ENCODE measurements at places on chromosomes 11 and 22.

- no peak for DNase-seq
Observed at GRCh38 chr11:122304973-122305372, 189.0 kb upstream of the BLID start.

- DNase-seq: no peak
Observed at GRCh38 chr22:32700191-32700882, 101.2 kb upstream of the TIMP3 start.

GRCh38 chr11:76654980-76655379, 15.6 kb downstream of the LRRC32 start:
- DNase-seq: no peak

DNA sequence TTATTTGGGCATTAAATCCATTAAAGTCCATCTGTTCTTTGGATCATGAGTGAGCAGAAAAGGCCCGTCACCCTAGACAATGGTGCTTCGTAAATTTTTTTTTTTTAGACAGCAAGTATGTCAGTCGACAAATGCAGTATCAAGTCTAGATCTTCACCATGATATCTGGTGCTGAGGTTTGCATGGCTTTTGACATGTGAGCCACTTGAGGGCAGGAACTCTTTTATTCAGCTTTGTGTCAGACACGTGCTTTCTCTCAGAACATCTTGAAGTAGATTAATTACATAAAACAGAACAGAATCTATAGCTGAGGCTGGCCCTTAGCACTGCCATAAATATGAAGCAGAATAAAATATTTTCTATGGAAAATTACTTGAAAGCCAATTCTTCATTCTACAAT, 62.9 kb upstream of the CARD18 start:
- no peak for DNase-seq

DNA sequence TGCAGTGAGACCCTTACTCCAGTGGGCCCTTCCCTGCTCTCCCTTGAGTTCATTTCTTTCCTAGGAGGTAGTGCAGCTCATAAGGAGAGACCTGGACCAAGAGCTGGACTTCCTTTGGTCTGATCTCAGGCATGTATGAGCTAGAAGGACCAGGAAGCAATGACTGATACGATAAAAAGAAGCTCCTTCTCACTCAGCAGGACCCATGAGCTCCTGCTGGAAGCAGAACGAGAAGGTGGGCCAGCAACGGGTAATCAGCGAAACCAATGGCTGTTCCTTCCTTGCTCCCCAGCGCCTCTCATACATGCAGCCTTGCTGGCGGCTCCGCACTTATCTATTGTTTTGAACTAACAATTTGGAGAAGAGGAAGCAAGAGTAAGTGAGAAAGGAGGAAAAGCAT, 56.8 kb downstream of the RPUSD4 start:
- no peak for DNase-seq

DNA sequence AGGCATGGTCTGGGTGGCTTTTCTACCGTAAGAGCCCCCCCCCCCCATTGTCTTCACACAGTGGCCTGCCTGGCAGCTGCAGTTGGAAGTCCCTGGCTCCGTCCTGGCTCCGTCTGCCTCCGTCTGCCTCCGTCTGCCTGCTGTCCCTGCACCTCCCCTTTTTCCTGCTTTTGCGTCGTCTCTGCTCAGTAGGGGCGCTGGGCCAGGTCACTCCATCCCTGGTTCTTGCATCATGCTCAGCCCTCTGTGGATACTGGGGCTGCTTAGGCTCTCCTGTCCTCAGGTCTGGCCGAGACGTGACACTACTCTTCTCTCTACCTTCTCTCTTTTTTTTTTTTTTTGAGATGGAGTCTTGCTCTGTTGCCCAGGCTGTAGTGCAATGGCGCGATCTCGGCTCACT, 27.8 kb downstream of the AP2A2 start:
- DNase-seq: no peak

- DNase-seq: no peak
Observed at GRCh38 chr11:26712497-26712896, 9.4 kb downstream of the SLC5A12 start.

DNA sequence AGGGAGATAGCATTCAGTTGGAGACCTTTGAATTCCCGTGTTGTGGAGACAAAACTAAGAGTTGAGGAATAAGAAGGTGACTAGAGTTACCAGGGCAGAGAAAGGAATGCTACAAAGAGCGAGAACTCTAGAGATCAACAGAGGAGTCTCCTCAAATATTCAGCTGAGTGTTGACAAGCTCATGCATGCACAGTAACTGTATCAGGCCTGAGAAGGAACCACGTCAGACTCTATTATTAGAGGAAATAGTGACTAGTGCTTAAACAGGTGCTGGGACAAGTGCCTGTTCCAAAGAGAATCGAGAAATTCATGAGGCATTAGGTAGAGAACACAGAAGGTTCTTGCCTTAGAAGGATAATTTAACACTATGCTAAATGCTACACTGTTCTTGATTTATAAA, 333.8 kb upstream of the CHORDC1 start:
- DNase-seq: no peak

GRCh38 chr11:98227278-98227677, 793.5 kb upstream of the CNTN5 start:
- DNase-seq: no peak

GRCh38 chr22:50148991-50149721, 21.4 kb upstream of the PANX2 start:
- peak; percentile 71 for DNase-seq

DNA sequence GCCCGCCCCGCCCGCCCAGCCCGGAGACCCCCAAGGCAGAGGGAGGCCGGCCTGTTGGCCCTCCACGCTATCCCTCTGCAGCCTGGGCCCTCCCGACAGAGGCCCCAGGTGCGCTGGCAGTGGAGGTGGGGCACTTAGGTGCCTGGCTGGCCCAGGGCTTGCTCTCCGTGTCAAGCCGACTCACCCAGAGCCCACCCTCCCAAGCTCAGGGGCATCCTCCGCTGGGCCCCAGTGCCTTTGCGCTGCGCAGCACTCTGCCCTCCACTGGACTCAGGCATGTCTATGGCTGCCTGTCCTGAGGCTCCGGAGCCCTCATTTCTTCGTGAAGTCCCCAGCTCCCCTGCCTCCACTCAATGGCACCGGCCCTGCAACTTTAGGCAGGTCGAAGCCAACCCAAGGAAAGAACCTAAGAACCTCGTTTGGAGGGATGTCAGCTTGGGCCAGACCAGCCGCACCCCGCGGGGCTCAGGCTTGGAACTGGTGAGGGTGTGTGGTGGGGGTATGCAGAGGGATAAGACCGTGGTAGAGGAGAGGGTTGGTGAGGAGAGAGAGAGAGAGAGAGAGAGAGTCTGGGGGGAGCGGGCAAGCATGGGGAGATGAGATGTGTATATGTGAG, 6.1 kb downstream of the SMIM45 start:
- DNase-seq: no peak

DNA sequence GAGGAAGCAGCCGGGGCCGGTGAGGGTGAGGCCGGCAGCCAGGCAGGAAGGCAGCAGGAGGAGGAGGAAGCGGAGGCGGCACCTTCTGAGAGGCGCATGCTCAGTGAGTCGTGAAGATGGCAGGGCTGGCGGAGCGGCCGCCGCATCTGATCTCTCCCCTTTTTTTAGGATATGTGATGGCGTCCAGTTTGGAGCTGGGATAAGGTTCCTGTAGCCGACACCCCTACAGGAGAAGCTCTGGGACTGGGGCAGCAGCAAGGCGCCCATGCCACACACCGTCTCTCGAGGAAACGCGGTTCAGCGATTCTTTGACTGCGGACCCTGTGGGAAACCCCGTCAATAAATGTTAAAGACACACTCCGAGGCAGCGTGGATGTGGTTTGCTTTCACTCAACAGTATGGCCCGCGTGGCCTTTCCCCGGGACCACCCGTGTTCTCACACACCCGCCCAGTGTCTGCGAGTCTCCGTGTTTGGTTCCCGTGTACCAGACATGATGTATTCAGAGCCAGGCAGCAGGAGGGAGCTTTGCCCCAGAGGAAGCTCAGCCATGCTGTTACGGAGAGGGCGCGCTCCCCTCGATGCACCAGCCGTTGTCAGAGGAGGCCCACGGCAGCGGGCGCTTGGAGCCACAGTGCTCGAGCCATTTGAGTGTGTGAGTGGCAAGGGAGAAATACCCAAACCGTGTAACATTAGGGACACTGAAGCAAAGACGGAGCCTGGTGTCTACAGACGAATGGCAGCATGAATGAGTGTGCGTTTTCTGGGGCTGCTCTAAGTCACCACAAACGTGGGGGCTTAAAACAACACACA, 27.7 kb upstream of the PARVB start:
- DNase-seq: peak; percentile 71

DNA sequence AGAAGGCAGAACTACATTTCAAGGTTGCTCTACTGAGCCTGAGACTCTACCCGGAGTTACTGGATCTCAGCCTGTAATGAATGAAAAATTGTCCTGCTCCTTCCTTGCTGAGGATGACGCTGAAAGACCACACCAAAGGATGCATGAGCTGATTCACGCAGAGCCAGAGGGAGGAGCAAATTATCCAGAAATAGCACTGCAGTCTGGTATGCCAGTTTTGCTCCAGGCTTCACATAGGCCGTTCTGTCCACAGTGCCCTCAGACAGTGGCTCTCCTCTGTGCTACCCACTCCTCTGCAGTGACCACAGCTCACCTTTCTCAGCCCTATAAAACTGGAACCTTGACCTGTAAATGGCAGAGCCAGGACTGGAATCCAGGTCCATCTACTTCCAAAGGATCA, 79.3 kb upstream of the GALNT18 start:
- no peak for DNase-seq

GRCh38 chr11:2271077-2271326, 614 bp upstream of the ASCL2 start:
- DNase-seq: peak; percentile 63

DNA sequence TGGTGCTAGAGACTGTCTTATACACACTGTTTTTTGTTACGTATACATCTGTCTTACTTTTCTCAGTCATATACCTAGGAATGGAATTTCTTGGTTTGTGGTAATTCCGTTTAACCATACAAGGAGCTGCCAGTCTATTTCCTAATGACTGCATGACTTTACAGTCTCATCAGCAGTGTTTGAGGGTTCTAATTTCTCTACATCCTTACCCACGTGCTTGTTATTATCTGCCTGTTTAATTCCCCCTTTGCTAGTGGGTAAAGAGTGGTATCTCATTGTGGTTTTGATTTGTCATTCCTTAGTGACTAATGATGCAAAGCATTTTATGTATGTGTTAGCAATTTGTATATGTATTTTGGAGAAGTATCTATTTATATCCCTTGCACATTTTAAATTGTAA, 1008.0 kb downstream of the FAM181B start:
- DNase-seq: no peak

DNA sequence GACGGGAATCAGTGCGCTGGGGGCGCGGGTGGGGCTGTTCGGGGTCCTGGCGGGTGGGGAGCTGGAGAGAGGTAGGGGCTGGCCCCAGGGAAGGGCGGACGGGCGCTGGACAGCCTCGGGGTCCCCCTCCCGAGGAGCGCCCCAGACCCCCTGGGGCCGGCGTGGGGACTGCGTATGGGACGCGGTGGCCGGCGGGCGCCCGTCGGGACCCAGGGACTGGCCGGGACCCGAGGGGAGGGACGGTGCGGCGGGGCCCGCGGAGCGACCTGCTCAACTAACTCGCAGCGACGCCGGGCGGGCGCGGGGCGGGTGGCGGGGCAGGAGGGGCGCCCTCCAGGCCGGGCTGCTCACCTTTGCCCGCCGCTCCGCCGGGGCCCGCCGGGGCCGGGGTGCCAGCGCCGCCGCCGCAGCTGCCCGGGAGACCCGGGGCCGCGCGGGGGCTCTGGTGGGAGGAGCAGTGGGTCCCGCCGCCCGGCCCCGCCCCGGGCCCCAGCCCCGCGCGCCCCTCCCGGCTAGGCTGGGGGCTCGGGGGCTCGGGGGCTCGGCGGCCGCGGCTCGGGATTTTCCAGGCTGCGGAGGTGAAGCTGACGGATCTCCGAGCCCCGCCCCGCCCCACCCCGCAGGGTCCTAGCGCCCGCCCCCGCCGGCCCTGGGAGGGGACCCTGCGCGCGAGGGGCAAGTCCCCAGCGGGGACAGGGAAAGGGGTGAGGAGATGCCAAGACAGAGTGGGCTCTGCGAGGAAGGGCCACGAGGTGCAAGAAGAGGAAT, 12.3 kb downstream of the STARD10 start:
- peak; percentile 59 for DNase-seq

DNA sequence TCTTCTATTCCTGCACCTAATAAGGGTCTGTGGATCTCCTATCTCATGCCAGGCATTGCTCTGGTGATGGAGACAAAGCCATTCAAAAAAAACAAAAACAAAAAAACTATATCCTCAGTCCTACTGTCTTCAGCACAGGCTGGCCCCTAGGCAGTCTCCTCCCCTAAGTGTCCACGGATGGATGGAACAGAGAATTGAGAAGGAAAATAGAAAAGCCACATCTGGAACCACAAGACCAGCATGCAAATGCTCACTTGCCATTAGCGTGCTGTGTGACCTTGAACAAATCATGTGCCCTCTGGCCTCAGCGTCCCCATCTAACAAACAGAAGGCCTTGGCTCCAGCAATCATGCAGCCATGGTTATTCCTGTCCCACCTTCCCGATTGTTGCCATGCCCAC, 32.7 kb upstream of the CD82 start:
- DNase-seq: no peak

DNA sequence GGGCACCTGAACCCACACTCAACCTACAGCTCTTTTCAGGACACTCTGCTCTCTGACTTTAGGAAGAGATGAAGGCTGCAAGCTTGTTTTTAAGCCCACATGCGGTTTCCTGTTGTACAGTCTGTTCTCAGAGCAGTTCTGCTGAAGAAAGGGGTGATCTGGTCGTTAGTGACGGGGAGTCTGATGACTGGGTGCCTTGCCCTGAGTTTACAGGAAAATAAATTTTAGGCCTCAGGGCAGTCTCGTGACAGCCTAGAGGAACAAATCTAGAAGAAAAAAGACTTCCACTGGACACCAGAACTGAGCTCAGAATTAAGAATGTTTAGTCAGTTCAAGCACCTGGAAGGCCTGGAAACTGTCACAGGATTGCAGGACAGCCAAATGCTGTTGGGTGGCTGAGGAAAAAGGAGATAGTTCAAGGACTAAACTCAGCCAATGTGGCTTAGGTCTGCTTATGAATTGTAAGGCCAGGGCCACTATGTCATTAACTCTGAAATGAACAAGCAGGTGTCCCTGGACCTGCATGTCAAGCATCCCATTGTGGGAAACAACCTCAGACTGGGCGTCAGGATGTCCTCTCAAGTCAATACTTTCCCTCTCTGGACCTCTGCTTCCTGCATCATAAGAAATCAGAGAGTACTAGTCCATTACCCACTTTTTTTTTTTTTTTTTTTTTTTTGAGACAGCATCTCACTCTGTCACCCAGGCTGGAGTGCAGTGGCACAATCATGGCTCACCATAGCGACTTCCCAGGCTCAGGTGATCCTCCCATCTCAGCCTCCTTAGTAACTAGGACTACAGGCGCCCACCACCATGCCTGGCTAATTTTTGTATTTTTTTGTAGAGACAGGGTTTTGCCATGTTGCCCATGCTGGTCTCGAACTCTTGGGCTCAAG, 5.7 kb downstream of the PIK3IP1 start:
- peak; percentile 70 for DNase-seq

GRCh38 chr11:27861706-27862430, 161.6 kb upstream of the BDNF start:
- DNase-seq: no peak

DNA sequence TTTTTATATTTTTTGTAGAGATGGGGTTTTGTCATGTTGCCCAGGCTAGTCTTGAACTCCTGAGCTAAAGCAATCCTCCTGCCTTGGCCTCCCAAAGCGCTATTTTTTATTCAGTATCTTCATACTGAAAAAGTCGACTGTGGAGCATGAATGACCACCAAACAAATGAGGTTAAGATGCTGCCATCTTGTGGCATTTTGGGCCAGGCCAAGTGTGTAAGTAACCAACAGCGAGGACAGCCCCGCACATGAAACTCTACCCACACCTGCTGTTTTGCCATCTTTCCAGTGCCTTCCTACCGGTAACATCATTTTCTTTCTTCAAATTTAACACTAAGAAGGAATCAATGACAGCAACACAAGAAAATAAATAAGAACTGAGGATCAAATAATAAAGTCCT, 32.2 kb upstream of the AQP11 start:
- DNase-seq: no peak

- DNase-seq: no peak
Observed at GRCh38 chr11:74320538-74320937, 9.1 kb upstream of the P4HA3 start.

All from activated CD4-positive, alpha-beta T cell treated with anti-CD3 and anti-CD28 coated beads for 4 hours (primary cell).